ENCODE measurements at places on chromosomes 5 and 9.

GRCh38 chr5:108728566-108729241 is 19.0 kb upstream of the FER start:
- DNase-seq, result no peak

- no peak for DNase-seq
Measured at GRCh38 chr9:129860653-129861446, 25.6 kb downstream of the USP20 start.

GRCh38 chr9:38313421-38313820 is 79.1 kb upstream of the ALDH1B1 start:
- no peak for DNase-seq

GRCh38 chr9:85599540-85600105 is 142.1 kb downstream of the AGTPBP1 start:
- DNase-seq, result no peak

DNA sequence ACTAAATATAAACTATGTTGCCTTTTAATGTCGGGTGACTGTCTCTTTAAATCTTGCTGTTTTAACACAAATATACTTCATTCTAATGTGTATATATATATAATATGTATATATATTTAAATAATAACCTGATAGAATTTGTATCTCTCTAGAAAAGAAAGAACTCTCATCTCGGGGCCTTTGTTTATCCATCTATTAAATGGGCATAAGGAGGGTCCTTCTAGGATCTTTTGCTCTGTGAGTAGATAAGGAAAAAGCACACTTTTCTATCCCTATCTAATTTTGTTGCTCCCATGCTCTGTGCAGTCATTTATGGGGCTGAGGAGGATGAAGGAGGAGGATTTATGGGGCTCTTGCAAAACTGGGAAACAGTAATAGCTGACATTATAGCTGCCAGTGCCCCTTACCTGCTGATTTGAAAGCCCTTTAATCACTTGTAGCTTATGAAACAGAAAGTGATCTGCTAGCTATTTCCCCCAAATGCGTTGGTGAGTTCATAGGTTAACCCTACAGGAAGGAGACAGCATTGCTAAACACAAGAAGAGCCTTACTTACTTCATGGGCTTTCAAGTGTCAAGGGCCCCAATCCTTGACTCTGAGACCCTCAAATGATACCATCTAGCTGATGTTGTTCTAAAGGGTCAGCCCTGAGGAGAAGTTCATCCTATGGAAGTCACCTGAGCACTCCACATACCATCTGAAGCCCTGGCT is 5.8 kb upstream of the PPARGC1B start:
- DNase-seq, result no peak

- no peak for DNase-seq
Measured at GRCh38 chr9:25889661-25890060, 211.4 kb upstream of the TUSC1 start.

DNA sequence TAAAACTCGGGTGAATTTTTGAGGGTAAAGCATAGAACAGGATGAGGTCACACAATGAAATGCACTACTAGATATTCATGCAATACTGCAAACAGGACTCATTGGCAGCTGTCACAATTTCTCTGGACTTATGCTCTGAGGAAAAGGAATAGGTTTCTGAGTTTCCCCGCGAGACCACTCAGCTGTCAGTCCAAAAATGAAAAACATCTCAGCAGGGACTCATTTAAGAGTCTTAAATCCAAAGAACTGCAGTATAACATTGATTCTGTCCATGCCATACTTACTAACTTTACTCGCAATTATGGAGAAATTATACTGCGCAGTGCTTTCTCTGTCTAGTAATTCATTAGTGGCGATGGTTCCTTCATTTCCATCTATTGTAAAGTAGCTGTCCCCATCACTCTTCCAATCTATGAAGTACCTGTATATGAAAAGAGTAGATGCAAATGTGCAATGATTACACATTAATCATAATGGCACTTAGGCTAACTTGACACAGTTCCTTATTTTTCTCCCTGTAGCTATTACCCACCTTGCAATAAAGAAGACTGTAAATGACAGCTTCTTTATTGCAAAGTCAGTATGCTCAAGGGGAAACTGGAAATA is 1070.0 kb downstream of the CDH12 start:
- DNase-seq, result no peak

Measured in ACHN (cell line).